ENCODE measurements at places on chromosomes 6 and 20.

DNA sequence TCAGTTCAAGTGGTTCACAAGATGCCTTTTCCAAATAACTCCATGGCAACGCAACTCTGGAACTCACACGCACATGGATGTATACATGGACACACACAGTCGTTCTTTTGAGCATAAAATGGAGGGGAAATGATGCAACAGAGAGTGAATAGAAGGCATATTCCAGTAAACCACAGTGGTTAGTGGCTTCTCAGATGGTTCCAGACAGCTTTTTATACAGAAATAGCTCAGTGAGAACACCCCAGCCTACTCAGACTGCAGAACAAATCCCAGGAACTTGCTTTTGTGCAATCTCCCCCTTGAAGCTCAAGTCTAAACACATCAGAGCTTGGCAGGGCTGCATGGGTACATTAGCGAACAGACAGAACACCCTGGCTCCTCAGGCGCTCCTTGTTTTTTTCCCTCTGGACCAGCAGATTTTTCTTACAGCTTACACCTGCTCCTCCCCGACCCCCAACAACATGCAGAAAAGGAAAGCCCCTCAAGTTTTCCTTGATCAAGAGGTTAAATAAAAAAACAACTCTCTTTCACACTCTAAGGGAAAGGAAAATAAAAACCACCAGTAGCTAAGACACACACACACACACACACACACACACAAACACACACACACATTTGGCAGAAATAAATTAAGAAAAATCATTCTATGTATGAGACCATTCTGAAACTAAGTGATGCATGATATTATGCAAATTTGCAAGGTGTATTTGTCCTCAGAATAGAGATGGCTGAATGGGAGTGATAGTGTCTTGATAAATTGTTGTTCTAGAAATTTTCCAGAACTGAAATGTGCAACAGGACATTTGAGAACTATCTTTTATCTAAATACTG, 51.2 kb upstream of the RANBP9 start:
- no peak for DNase-seq

- no peak for DNase-seq
Observed at GRCh38 chr6:48233063-48233462, 122.1 kb upstream of the PTCHD4 start.

GRCh38 chr20:14415467-14415866, 78.1 kb upstream of the FLRT3 start:
- DNase-seq: no peak

- DNase-seq: no peak
Observed at GRCh38 chr6:133820208-133820607, 68.7 kb upstream of the TCF21 start.

DNA sequence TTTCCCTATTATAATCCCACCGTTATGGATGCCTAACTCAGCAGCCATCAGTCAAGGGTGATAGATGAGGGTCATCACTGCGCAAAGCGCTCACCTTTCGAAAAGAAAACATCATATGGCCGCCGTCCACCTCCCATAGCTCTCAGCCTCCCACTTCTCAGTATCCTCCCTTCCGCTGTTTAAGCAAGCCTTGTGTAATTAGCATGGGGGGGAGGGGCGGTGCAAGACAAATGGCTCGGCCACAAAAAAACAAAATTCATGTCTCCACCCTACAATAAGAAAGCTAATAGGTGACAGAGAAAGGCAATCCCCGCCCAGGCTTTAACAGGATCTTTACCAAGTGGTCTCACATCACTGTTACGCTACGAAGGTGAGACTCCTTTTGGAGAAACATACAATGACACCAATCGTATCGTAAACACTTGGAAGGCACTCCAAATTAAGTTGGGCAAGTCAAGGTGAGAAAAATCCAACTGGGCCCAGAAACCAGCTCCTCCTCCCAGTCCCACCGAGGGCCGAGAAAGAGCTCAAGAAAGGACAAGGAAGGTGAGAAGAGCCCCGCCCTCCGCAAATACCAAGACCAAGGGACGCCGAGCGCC, 645 bp downstream of the DDX39B start:
- DNase-seq: peak; percentile 29

DNA sequence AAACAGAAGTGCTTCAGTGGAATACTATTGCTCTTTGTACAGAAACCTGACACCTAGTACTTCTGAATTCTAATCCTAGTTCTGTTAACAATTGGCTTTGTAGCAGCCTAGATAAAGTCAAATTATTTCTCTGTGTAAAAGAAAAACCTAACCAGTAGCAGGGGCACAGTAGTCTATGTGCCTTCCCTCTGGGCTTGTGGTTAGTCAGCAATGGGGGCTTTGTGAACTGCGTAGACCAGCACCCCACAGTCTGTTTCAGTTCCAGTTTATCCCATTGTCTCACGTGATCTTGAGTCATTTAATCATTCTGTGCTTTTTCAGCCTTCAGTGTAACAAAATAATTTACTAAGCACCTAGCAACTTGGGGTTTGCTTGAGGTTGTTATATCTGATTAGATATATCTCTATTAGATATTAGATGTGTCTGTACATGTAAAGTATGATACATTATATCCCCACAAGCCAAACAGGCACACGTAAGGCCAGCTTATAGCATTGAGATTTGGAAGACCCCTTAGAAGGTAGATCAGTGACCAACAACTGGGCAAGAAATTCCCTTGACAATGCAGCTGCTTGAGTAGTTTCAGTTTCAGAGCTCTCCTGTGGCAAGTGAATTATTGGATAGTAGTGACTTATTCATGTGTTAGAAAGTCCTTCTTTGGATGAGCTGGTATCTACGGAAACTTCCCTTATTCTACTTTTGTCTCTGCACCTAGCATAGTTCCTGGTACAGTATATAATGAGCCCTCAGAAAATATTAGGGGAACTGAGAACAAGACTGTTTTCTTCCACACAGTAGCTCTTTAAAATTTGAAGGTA, 27.9 kb upstream of the CCR6 start:
- no peak for DNase-seq

GRCh38 chr6:165308926-165309731, at the start of gene C6orf118:
TSS of gene C6orf118 (minus strand) at chr6:165309605. CDS start at chr6:165309586, 19 bp downstream.
- no peak for DNase-seq

GRCh38 chr20:41480054-41480770, 113.6 kb upstream of the EMILIN3 start:
- DNase-seq: no peak

GRCh38 chr6:163192591-163192990, 221.9 kb upstream of the QKI start:
- DNase-seq: no peak

DNA sequence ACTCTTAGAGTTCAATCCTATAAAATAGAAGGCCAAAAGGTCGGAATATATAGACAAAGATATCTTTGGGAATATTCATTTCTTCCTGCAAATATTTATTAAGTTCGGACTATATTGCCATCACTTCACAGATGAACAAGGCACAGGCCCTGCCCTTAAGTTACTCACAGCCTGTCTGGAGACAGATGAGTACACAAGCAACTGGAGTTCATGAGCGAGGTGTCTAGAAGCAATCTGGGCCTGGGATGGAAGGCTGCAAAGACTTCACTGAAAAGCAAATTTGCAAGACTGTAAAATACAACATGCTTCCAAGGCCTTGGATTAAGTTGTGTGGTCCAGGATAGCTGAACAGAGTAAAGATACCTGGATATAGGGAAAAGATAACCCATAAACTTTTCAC, 56.7 kb upstream of the CEP85L start:
- DNase-seq: no peak

DNA sequence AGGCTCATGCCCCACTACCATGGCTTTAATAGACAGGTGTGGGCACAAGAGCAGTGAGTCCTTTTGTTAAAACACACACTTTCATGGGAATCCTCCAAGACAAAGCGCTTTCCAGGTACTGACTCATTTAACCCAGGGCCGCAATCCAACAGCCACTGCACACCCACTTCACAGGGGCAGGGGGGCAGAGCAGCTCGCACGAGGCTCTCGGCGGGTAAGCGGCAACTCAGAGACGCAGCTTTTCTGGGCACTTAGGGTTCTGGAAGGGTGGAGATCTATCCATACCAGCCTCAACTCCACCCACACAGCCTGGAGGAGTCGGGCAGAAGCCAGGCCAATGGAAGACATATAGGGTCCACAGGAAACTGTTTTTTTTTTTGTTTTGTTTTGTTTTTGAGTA, 28.6 kb downstream of the PSMG4 start:
- no peak for DNase-seq

DNA sequence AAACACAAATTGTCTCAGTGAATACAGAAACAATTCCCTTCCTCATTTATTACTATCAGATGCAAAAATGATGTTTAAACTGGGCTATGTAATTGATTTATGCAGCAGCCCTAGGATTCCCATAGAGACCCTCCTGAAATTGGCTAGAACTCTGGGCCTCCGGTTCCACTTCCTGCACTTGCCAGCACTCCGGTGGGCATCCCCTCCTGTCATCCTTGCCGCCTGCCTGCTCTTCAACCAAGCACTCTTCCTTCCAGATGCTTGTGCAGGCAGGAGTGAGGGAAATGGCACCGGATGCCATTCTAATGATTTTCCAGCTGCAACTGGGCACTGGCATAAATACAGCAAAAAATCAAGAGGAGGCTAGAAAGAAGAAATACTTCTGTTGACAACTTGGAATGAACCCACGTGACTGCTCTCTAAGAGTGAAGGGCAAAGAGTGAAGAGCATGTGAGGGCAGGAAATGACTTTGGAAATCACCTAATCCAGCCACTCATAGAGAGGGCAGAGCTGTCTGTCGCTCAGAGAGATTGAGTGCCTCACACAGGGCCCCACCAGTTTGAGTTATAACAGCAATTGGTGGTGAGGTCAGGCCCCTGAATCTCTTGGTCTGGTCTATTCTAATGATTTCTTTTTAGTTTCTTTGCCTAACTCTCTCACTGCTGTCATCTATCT, 3.7 kb upstream of the NEDD9 start:
- no peak for DNase-seq

DNA sequence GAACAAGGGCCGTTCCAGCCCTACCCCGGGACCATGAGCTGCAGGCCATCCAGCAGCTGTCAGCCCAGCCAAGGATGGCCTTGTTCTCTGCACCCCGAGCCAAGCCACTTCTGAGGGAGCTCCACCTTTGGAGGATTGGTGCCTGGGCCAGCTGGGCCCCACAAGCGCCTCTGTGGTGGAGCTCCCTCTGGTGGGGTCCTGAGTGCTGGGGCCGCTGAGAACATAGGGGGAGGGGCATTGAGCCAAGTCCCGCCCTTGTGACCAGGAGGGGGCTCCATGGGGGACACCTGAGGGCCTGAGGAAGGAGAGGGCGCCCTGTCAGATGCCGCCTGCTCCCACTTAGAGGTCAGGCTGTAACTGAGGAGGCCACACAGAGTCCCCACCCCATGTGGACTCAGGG, 43.2 kb downstream of the YTHDF1 start:
- no peak for DNase-seq

GRCh38 chr6:142380626-142381025, 78.8 kb downstream of the ADGRG6 start:
- DNase-seq: no peak

DNA sequence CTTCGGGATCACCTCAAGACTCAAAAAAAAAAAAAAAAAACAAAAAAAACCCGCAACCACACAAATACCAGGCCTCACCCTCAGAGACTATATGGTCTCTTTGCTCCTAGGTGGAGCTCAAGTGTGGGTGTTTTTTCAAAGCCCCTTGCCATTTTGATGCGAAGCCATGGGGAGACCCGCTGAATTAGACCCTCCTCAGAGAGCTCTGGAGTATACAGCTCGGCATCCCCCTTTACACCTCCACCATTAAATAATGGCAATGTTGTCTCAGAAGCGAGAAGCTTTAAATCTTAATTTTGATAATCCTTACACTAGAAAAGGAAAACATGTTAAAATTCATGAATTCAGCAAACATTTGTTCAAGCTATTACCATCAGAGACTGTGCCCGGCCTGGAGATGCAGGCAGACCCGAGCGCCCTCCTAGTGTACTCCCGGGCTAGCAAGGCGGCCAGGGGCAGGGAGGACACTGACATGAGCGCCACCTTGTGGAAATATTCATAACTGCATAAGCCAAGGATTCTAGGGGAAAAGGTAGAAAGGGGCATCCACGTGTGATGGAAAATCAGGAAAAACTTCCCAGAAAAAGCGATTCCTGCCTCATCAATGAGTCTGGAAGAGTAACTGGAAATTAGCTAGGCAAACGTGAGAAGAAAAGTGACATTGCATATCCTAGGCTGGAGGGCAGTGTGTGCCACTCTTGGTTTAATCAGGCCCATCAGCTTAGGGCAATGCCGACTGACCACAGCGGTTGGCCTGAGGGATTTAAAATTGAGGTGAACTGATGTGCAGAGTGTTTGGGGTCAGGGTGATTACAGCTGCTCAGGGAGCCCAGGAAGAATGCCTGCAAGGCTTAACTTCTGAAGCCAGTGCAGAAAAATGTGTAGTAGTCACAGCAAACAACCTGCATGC, 72.5 kb downstream of the B3GAT2 start:
- peak; percentile 16 for DNase-seq

DNA sequence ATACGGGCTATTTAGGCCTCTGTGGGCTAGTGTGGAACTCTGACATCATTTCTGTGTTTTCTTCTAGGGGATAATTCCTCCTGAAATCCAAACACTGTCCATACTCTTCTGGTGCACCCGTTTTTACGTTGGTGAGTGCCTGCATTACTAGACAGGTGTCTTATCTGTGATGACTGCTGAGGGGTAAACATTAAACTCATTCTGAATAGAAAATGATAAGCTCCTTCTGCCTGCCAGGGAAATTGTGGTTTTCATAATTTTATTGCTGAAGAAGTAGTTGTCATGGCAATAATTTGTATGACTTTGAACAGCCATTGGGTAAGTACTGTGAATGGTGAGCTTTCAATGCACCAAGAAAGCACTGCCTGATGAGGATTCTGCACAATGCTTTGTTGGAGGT, 705.6 kb downstream of the UTRN start:
- DNase-seq: no peak

Measured in stimulated activated CD4-positive, alpha-beta T cell treated with anti-CD3 and anti-CD28 coated beads, Interleukin-1b, Interleukin-23, amount 100 ng/mL, for 1 hour (primary cell).